ENCODE measurements at places on chromosomes 16 and 17. TPM values are rescaled to one million over a fixed set of nuclear protein-coding genes. Genes with fewer than 3 reads are reported as not detected.

- no peak for DNase-seq
These were observed 224.6 kb upstream of the CDH5 start for GRCh38 chr16:66141885-66142284.

MYO1C gene
- 122 TPM for total RNA-seq

DNA sequence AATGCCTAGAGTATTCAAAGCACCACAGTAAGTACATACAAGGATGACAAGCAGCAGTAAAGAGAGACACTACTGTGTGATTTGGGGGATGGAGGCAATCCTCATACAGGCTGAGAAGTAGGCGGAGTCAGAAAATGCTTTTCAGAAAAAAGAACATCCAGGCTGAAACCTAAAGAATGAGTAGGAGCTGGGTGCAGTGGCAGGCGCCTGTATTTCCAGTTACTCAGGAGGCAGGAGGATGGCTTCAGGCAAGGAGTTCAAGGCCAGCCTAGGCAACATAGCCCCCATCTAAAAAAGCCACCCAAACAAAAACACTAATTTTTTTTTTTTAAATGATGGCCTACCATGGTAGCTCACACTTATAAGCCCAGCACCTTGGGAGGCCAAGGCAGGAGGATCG is 10.3 kb downstream of the KANSL1 start:
- no peak for DNase-seq

DNA sequence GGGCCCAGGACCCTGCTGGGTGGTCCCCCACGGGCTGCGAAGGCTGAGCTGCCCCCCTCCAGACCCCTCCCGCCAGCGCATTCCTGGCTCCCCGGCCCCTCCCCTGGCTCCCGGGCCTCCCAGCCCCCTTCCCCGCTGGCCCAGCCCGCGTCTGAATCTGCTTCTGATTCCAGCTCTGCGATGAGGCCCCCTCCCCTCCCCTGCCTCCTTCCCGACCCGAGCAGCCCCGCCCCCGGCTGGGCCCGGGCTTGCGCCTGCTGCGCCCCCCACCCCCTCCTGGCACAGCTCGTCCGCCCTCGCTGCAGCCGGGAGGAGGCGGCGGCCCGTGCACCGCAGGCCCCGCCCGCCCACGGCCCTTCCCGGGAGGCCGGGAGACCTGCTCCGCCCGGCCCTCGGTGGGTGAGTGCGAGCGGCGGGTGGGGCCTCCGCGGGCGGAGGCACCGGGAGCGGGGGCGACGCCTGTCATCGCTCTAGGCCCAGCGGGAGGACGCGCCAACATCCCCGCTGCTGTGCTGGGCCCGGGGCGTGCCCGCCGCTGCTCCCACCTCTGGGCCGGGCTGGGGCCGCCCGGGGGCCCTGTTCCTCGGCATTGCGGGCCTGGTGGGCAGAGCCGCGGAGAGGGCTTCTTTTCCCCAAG is at the start of gene NTN3:
TSS of gene NTN3 (plus strand) at position 282 of the 637 bp plus-strand sequence. CDS start 405 bp downstream, outside the sequence.
- no peak for DNase-seq

GRCh38 chr16:79795556-79795955 is 195.0 kb upstream of the MAF start:
- no peak for DNase-seq

- DNase-seq, result no peak
These were observed 55.4 kb upstream of the HAPSTR1 start for GRCh38 chr16:9035996-9036395.

DNA sequence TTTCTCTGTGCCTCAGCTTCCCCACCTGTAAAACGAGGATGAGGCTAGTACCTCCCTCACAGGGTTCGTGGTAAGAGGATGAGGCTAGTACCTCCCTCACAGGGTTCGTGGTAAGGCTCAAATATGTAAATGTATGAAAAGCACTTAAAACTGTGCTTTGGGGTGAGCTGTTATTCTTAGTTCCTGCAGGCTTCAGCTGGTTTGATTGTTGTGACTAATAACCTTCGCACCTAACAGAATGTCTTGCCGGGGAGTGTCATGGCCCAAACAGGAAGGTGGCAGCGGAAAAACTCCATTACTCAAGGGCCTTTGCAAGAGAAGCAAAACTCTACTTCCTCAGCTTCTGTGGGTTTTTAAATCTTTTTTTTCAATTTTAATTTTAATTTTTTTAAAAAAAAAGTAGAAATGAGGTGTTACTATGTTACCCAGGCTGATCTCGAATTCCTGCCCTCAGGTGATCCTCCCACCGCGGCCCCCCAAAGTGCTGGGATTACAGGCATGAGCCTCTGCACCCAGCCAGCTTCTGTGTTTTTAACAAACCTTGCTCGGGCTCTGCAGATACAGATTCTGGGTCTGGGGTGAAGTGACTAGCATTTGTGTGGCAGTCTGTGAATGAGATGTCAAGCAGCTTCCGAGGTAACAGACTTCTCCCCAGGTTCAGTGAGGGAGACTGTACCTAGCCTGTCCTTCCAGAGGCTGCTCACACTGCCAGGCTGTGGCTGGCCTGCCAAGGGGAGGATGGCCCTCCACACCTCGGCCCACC is 103.0 kb downstream of the RAB11FIP4 start:
- DNase-seq, result no peak

Measured in myocyte (in vitro differentiated cells).